ENCODE measurements at places on chromosomes 5 and 9.
A peak's percentile ranks its signal among the peaks of the same experiment; 100 is the strongest.

DNA sequence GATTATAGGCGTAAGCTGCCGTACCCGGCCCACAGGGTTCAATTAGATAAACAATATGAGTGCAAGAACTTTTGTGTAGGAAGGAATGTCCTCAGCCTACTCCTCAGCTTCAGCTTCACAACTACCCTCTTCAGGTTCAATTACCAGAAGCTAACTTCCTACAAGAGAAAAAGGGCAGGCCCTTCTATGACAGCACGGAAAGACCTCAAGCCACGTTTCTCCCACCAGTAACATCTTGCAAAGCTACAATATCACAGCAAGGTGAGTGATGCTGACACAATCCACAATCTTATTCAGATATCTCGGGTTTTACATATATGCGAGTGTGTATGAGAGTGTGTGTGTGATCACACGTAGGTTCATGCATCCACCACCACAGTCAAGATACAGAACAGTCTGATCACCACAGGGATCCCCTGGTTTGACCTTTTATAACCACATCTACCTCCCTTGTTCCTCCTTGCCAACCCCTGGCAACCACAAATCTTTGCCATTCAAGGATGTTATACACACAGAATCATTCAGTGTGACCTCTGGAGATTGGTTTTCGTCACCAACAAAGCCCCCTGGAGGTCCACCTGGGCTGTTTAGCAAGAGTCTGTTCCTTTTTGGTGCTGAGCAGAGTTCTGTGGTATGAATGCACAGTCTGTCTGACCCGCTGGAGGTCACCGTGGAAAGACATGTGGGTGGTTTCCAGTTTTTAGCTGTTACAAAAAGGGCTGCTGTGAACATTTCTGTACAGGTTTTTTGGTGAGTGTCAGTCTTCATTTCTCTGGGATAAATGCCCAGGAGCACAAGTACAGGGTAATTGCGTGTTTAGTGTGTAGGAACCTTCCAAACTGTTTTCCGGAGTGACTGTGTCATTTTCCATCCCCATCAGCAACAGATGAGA, 38.2 kb downstream of the IPPK start:
- DNase-seq: no peak

DNA sequence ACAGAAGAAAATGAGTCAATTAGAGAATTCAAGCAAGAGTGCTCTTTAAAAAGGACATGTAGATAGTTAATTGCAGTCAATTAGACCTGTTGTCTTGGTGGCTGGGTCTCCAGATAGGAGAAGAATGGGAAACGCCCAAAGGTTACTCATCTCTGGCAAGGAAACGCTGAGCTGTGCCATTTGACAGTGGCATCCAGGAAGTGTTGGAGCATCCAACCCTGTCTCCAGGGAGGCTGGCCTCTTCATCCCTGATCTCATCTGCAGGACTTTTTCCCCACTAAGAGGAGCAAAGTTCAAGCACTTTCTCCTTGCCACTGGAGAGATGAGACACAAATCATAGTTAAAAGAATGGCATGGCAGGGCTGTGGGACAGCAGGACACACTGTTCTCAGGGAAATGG, 111.7 kb upstream of the MSX2 start:
- DNase-seq: no peak

DNA sequence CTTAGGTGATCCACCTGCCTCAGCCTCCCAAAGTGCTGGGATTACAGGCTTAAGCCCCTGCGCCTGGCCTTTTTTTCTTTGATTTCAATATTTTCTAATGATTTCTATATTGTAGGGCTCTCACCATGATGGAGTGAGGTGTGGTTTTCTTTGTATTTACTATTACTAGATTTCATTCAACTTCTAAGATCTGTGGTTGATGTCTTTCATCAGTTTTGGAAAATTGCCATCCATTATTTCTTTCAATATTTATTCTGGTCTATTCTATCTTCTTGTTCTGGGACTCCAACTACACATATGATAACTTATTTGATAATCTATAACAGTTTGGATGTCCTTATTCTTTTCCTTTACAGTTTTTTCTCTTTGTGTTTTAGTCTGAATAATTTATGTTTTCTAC, 31.9 kb downstream of the FBXO4 start:
- DNase-seq: no peak

DNA sequence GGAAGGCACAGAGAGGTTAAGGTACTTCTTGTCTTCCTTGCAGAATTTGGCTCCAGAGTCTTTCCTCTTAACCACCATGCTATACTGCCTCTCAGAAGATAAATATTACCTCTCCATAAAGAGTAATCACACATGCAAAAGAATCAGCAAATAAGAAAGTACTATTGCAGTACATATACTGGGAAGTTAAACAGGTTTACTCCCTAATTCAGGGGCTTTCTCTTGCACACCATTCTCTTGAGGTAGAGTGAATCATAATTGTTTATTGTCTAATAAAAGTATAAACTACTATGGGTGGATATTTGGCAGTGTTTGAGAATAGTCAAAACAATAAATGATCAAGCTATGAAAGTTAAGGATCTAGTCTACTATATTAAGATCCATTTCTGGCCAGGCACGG, 40.4 kb downstream of the SPINK5 start:
- no peak for DNase-seq

GRCh38 chr5:148574167-148574566, 80.2 kb downstream of the HTR4 start:
- no peak for DNase-seq

- peak; percentile 74 for DNase-seq
Measured at GRCh38 chr5:179805529-179806249, 977 bp downstream of the MGAT4B start.

- DNase-seq: no peak
Measured at GRCh38 chr9:135612981-135613910, 26.1 kb downstream of the GLT6D1 start.

GRCh38 chr9:81652058-81652687, 37.2 kb downstream of the TLE1 start:
- DNase-seq: no peak

- no peak for DNase-seq
Measured at GRCh38 chr5:74017112-74017511, 391.1 kb downstream of the ARHGEF28 start.

- DNase-seq: peak; percentile 79
Measured at GRCh38 chr5:81749561-81750307, 1.2 kb downstream of the SSBP2 start.

DNA sequence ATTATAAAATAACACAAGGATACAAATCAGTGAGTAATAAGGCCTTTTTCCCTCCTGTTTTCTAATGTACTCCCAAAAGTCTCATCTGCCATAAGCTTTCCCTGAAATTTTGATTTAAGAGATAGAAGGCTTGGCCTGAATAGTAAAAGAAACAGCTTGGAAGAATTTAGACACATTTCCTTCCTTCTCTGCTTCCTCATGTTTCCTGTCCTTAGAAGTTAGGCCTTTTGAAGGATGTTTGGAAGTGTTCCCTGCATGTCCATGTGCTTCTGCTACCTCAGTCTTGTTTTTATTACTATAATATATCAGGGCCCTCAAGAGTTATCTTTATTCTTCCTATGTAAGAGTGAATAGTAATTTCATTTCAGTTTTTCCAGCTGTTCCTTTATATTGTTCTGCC, 242.7 kb downstream of the DEPDC1B start:
- no peak for DNase-seq

- no peak for DNase-seq
Measured at GRCh38 chr5:135979510-135979909, 24.7 kb upstream of the LECT2 start.

GRCh38 chr9:122498883-122499288, 11.7 kb upstream of the OR1J2 start:
- DNase-seq: peak; percentile 56

GRCh38 chr9:2662496-2662895, 40.9 kb downstream of the VLDLR start:
- DNase-seq: no peak

DNA sequence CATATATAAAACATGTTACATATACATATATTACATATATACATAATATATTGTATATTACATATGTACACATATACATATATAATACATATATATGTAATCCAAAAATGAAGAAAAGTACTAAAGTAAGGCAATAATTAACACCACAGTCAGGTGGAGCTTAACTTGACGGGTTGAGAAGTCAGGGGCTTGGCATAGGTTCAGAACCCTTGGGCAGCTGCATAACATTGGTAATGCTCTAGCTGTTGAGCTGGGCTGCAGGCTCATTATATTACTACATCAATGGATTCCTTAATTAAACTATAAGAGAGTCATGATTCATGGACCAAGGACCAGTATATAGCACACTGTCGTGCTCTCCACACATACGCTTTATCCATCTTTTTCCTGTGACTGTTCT, 435.2 kb upstream of the ADAMTS16 start:
- DNase-seq: no peak

DNA sequence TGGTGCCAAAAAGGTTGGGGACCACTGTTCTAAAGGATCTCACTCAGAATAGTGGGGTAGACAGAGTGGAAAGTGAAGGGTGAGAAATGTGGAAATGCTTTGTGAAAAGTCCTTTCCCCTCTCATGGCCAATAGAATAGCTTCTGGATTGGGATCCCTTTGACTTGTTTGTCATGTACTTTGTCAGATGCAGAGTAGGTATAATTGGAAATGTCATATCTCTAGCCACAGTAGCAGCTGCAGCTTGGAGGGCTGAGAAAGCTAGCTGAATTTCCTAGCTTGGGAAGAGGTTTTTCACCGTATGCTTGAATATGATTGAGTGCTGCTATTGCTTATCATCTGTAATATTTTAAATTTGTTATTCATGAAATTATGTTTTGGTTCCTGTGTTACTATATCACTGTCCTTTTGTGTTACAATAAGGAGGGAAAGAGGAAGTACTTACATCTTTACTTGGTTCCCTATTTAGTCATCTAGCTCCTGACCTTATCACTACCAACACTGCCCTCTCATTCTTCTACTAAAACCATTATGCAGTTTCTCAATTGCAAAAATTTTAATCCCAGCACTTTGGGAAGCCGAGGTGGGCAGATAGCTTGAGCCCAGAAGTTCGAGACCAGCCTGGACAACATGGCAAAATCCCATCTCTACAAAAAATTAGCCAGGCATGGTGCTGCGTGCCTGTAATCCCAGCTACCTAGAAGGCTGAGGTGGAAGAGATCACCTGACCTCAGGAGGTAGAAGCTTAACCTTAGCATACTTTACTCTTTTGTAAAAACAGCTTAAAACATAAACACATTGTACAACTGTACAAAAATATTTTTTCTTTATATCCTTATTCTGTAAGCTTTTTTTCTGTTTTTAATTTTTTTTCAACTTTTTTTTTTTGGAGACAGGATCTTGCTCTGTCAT, 12.4 kb downstream of the SLC30A5 start:
- DNase-seq: no peak

DNA sequence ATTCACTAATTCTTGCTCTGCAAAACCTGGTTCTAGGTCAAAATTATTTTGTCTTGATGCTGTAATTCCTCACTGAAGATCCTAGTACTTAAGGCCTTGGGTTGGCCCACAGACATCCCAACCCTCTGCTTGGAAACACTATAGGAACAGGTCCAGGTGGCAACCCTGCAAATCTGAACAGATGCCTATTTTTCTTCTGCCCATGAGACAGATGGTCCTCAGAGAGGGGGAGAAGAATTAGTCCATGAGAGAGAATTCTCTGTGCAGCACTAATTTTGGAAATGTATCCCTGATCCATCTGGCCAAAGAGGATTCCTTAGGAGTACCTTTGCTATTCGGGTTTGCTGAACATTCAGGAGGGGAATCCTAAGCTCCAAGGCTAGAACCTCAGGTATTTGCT, 156.3 kb downstream of the ELAVL2 start:
- DNase-seq: no peak

DNA sequence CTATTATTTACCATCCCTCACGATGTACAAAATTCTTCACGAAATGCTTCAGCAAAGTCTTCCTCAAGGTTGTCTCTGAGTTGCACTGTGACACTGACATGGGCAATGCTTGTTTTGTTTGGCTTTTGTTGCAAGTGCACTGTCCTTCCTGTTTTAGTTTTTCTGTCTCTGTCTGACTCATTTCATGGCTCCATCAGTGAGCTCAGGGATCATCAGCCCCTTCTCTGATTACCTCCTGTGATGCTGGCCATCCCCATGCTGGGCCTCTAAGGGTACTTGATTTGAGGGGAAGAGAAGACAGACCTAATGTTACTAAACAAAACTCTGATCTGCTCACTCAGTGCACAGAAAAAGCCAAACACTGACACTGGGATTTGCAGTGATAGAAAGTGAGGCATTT, 37.6 kb upstream of the STX17 start:
- DNase-seq: no peak

DNA sequence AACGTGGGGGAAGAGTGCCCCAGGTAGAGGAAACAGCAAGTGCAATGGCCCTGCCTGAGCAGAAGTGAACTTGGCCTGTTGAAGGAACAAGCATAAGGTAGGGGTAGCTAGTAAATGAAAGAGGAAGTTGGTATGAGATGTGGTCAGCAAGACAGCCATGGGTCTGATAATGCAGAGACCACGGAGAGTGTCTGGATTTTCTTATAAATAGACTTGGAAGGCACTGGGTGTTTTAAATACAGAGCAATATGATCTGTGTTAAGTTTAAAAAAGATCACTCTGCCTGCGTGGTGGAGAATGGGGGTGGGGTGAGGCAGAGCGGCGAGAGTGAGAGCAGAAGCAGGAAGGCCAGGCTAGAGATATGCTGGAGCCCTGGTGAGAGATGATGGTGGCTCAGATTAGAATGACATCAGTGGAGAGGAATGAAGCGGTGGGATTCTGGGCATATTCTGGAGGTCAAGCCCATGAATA, 4.2 kb downstream of the ADAM19 start:
- no peak for DNase-seq

GRCh38 chr9:128627127-128627715, 29.4 kb downstream of the DYNC2I2 start:
- DNase-seq: no peak

- peak; percentile 93 for DNase-seq
Measured at GRCh38 chr9:129496473-129497004, 124.4 kb downstream of the C9orf50 start.

DNA sequence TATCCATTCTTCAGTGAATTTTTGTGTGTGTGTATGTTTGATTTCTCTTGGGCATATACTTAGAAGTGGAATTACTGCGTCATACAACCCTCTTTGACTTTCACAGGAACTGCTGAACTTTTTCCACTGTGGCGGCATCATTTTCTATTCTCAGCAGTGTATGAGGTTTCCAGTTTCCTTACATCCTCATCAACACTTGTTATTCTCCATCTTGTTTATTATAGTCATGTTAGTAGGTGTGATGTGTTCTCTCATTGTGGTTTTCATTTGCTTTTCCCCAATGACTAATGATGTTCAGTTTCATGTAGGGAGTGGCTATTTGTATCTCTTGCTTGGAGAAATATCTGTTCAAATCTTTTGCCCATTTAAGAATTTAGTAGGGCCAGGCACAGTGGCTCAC, 2.6 kb downstream of the ZNF79 start:
- DNase-seq: no peak

DNA sequence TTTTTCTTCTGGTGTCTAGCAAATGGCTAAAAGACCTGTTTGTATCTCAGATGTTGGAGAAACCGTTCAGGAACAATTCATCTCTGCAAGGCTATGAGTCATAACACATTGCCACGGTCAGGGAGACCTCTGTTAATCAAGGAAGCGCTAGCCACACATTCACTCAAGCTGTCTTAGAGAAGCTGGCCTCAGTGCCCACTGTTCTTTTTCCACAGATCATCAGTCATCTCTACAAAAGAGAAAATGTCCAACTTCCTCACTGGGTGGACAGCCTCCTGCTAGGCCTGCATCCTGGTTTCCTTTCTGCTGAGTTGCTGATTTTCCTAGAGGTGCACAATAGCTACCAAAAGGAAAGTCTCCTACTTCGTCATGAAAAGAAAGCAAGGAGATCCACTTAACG, 360.5 kb downstream of the BNC2 start:
- DNase-seq: no peak

All from activated CD8-positive, alpha-beta memory T cell treated with anti-CD3 and anti-CD28 coated beads for 24 hours (primary cell).